ENCODE measurements at places on chromosomes 12 and 14.

- DNase-seq, result no peak
Observed at GRCh38 chr12:1857821-1858220, 37.5 kb downstream of the LRTM2 start.

DNA sequence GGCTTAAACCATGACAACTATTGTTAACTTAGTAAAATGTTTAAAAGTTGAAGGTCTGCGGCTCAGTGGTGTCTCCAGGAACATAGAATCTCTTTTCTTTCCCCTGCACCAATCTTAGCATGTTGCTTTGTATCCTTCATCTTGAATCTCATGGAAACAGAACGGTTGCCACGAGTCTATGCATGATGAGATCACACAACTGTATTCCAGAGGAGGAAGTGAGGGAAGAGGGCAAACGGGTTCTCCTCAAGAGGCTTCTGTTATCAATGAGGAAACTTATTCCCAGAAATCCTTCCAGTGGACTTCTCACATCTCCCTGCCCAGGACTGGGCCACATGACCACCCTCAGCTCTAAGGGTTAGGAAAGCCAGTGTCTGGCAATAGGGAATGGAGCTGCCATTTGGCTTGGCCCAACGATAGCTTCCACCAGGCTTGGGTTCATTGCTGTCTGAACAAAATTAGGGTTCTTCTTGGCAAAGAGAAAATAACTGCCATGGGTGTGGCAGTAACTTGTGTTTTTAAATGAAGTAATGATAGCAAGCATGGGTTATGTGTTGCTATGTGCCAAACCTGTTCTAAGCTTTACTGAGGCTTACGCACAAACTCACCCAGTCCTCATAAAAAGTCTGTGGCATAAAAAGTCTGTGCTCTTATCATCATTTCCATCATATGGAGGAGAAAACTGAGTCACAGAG lies 17.4 kb downstream of the PLXNC1 start:
- no peak for DNase-seq

GRCh38 chr12:133058203-133059113 lies 21.1 kb downstream of the ZNF84 start:
- no peak for DNase-seq

GRCh38 chr14:68752271-68753006 lies 40.4 kb downstream of the ZFP36L1 start:
- no peak for DNase-seq

GRCh38 chr14:53432378-53432802 lies 279.3 kb upstream of the DDHD1 start:
- no peak for DNase-seq

DNA sequence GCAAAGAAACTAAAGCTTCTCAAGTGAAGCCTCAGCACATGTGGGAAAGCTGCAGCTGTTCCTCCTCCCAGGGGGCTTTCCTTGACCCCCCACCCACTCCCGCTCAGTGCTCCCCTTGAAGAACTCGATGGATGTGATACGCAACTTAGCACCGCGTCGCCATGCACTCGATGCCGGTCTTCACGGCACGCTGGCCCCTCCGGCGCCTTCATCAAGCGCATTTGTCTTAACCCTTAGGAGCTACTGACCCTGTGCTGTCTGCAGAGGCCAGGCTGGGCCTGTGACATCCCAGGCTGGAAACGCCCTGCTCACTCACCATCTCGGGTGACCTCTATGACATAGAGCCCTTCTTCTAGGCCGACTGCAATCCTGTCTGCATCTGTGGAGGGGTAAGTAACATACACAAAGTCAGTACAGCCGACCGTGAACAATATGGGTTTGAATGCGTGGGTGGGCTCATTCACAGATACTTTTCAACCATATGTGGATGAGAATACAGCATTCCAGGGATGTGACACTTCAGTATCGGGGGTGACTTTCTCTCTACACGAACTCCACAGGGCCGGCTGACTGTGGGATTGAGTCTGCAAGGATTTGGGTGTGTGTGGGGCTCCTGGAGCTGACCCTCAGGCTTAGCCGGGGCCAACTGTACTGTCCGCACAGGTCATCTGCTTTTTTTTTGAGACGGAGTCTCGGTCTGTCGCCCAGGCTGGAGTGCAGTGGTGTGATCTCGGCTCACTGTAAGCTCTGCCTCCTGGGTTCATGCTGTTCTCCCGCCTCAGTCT lies 23.1 kb downstream of the AMN start:
- DNase-seq, result no peak

DNA sequence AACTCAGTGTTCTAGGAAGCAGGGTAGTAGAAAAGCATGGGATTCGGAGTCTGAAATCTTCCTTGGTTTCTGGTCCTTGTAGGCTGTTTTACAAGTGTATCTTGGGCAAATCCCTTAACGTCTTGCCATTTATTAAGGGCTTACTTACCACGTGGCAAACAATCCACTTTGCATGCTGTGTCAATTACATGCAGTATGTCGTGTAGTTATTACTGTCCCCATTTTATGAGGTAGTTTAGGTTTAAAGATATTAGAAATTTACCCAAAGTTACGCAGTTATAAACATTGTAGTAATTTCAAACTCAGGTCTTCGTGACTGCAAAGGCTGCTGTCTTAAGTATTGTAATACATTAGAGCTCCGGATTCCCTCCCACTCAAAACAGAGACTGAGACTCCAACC lies 1.5 kb upstream of the NOVA1 start:
- DNase-seq, result no peak

GRCh38 chr14:57413849-57414248 lies 23.5 kb downstream of the NAA30 start:
- DNase-seq, result no peak

Measured in cortex of kidney (tissue), 1 donor.